Substantia nigra (tissue), 51 donors: ENCODE measurements at places on chromosomes 4 and X.

GRCh38 chrX:73266766-73267165 is 52.1 kb upstream of the NAP1L2 start:
- DNase-seq: no peak

GRCh38 chrX:56729152-56729850 is at the start of gene NBDY:
Gene NBDY, plus strand, starts transcription at chrX:56729243. Its CDS starts 111 bp downstream, at chrX:56729354.
- peak; percentile 34 for DNase-seq

- no peak for DNase-seq
Measured at GRCh38 chrX:7083468-7084396, 63.8 kb upstream of the STS start.

GRCh38 chr4:167084321-167084720 is 150.0 kb downstream of the SPOCK3 start:
- no peak for DNase-seq

DNA sequence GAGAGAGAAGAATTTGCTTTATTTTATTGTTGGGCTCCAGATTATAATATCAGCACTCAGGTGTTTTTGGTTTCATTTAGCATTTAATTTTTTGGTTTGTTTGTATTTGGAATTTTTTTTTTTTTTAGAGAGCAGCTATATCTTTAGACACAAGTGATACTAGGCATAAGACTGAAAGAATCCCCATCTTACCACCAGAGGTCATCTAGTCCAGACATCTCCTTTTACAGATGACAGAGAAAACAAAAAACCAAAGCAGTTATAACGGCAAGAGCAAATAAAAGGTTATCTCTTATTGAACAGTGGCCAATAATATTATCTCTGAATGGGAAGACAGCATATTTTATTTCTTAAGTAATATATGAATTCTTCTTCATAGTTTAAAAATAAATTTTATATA is 22.8 kb downstream of the USP38 start:
- DNase-seq: peak; percentile 17

DNA sequence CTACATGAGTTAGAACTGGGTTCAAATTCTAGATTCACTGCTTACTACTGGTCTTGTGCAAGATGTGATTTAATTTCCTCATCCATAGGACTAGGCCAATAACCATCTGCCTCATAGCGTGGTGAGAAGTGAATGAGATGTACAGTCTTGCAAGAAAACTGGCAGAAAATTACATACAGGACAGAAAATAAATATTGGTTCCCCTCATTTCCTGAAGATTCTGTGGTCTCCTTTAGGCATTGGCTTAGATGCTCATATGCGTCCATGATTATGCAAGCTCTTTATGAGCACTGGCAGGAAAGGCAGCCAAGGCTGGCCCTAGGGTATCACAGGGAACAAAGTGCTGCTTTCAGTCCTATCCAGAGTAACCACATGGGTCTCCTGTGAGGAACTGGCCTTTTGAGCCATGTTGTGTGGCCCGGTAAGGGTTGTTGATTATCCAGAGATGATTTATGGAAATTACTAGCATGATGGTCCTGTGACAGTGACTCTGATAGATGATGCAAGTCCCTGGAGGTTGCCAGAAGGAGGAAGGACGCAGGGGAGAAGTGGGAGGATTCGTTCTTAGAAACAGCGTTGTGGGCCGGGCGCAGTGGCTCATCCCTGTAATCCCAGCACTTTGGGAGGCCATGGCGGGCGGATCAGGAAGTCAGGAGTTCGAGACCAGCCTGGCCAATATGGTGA is 9.9 kb upstream of the MOB1B start:
- DNase-seq: no peak

DNA sequence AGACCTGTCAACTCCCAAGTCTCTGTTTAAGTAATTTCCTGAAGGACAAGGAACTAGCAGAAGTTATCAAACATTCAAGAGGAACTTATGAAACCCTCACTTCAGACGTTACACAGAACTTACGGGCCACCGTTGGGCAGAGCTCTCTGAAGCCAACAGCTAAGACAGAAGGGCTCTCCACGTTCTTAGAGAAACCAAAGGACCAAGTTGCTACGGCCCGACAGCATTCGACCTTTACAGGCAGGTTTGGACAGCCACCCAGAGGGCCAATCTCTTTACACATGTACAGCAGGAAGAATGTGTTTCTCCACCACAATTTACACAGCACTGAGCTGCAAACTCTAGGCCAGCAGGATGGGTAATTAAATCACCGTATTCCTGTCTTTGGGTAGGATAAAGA is 705.1 kb upstream of the GRID2 start:
- DNase-seq: no peak

- DNase-seq: peak; percentile 61
Measured at GRCh38 chr4:81844717-81845116, 373.0 kb upstream of the RASGEF1B start.

DNA sequence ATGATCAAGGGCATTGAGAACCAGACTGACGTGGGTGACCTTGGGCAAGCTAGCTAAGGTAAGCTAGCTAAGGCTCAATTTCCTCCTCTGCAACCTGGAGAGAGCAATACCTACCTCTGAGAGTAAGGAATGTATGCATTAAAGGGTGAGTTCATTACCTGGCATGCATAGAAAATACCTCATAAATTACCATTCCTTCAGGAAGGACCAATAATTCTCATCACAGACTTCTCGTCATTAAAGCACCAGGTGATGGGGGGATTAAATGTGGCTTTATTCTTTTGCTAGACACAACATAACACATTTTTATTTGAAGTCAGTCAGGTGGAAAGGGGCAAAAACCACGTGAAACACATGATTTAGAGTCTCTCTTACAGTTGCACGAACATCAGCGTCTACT is 21.5 kb downstream of the EGFL6 start:
- no peak for DNase-seq

- DNase-seq: no peak
Measured at GRCh38 chr4:62399242-62399641, 1199.1 kb downstream of the ADGRL3 start.

GRCh38 chr4:173500841-173501591 is 29.0 kb downstream of the HAND2 start:
- no peak for DNase-seq

DNA sequence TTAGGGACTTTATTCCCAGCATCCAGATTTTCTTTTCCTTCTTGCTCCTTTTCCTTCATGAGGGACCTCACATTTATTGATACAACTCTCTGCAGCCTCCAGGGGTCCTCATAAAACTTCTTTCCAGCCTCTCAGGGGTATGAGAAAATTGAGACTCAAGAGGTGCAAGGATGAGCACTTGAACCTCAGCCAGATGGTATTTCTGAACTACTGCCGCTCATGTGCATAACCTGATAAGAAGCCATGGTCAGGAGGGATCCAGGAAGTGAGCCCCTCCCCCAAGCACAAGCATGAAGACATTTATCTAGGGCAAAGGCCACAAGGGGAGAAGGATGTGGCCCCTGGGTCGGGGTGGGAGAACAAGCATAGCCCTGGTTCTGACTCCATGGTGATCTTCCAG is 73.3 kb downstream of the TSPAN7 start:
- no peak for DNase-seq

GRCh38 chr4:90127223-90127705 is at the start of gene CCSER1:
Gene CCSER1, plus strand, starts transcription at chr4:90127394.
- DNase-seq: peak; percentile 20

DNA sequence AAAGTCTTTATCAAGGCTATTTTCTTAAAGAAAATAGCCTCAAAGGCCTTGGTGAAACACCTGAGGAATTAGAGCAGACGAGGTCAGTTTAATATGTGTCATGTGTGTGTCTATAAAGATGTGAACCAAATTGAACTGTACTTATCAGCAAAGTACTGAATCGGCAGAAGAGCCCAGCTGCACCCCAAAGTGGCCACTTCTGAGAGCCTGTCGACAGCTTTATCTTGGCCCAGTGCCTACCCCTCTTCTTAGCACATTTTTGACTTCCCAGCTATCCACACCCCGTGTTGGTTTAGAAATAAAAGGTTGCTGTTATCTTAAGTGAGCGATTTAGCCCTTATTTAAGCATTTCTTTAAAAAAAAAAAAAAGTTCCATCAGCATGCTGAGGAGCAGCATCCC is 329.7 kb downstream of the FBXW7 start:
- DNase-seq: no peak

GRCh38 chr4:68011684-68012083 is 48.4 kb upstream of the TMPRSS11A start:
- DNase-seq: no peak

GRCh38 chrX:97498093-97498492 is 614.4 kb downstream of the RPA4 start:
- no peak for DNase-seq

DNA sequence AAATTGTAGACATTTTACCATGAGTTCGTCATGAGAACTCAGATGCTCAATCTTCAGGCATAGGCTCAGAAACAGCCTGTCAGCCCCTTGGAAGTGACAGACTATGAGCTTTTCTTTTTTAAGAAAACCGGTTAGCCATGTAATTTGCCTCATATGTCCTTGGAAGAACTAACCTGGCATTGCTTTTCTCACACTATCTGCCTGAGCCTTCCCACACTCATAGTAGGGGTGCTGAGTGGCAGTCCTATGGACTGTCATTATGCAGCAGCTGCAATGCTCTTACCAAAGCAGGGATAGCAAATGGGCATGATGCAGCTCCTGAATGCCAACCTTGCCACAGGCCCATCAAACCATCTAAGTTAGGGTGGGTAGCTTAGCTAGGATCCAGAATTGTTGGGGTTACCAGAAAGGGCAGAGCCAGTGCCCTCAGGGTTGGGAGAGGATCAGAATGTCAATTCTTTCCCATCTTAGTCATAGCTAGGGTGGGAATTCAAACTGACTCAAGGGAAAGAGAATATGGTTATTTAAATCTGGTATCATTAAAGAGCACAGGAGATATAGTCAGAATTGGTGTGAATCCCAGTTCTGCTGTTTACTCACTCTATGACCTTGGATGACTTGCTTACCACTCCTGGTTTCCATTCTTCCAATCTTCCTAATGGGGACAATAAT is 230.6 kb upstream of the CPEB2 start:
- DNase-seq: no peak

- DNase-seq: no peak
Measured at GRCh38 chr4:911221-911751, 20.8 kb downstream of the GAK start.

GRCh38 chr4:149897783-149898182 is 82.1 kb upstream of the IQCM start:
- DNase-seq: no peak

- DNase-seq: no peak
Measured at GRCh38 chr4:187999406-187999932, 3.9 kb downstream of the ZFP42 start.

DNA sequence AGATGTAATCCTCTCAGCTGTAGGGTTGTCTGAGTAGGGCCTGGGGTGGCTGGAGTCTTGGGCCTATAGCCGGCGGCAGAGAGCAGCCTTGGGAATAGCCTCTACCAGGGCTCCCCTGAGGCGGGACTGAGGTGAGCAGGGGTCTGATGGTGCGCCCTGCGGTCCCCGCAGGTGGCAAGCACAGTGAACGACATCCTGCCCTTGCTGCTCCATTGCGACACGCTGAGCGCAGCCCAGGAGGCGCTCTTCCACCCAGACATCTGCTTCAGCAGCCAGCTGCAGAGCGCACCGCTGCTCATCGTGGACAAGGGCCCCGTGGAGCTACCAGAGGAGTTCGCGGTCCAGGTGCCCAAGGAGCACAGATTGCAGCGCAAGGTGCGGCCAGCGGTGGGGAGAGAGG is 317.0 kb downstream of the ADGRL3 start:
- DNase-seq: no peak

GRCh38 chr4:24322511-24322910 is 261.8 kb downstream of the DHX15 start:
- no peak for DNase-seq

DNA sequence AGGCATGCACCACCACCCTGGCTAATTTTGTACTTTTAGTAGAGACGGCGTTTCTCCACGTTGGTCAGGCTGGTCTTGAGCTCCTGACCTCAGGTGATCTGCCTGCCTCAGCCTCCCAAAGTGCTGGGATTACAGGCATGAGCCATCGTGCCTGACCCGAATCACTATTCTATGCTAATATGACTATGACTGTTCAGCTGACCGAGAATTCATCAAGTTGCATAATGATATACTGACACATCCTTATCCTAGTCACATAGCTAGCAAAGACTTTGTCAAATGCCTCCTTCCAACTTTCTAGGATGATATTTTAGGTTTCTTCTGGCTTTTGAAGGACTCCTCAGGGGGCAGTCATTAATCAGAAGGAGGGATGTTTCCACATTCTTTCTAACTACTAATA is 4.8 kb upstream of the GPM6B start:
- DNase-seq: no peak

DNA sequence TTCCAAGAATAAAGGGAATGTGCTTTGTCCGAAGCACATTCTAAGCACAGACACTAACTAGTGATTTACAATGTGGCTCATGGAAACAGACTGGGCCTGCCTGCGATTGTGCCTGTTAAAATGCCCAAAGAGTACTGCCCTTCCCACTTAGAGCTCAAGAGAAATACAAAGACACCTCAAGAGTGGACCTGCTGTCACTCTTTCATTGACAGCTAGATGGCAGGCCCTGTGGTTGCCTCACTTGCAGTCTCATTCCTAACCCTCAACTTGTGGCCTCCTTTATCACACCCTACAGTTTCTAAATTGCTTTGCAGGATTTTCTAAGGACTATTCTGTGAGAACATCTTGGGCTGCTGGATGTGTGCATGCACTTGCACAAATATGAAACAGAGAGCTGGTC is 331.0 kb upstream of the EMCN start:
- no peak for DNase-seq

GRCh38 chrX:84865113-84865512 is 138.6 kb upstream of the APOOL start:
- no peak for DNase-seq

- no peak for DNase-seq
Measured at GRCh38 chrX:20060961-20061748, 55.6 kb downstream of the MAP7D2 start.

GRCh38 chrX:39931529-39932282 is 166.1 kb downstream of the BCOR start:
- no peak for DNase-seq

DNA sequence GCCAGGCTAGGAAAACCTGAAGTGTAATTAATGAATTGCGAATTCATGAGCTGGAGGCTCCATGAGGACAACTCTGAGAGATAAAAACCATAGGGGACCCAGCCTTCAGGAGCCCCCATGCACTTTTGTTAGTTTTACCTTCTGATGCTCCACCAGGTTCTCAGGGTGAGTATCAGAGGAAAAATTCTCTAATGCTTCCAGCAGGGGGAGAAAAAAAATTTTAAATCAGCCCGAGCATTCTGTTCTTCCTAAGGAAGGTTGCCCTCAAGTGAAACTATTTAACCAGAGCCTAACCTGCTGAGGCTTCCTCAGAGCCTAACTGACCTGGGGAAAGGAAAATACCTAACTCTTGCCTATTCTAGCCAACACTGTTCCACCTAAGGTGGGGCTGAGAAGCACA is 552.6 kb downstream of the PPARGC1A start:
- no peak for DNase-seq

- no peak for DNase-seq
Measured at GRCh38 chr4:94354474-94354896, 11.8 kb upstream of the HPGDS start.

- DNase-seq: peak; percentile 10
Measured at GRCh38 chrX:48071064-48071985, at the start of gene ZNF630. Gene ZNF630, minus strand, starts transcription at chrX:48071640. Its CDS starts 4,754 bp downstream, at chrX:48066886.

DNA sequence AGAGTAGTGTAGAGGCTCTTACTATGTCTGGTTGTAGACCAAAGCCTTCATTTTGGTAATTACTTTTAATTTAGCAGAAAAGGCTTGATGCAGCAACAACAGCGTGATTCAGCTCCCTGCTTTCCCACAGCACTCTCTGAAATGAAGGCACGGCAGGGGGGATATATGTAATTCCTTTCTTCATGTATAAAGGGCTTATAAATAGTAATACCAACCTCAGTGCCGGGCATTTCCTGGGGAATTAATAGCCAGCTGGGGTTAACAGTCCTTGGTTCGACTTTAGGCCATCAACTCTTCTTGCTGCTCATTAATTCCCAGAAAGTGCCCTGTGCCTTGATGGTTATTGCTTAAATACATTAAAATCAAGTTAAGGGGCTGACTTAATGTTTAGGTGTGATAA is 669.0 kb downstream of the ZNF674 start:
- no peak for DNase-seq
